ENCODE measurements at places on chromosomes 5 and 9.

- DNase-seq, result peak; percentile 98
These were observed 8.6 kb downstream of the SUSD1 start for GRCh38 chr9:112166176-112167140.

- DNase-seq, result peak; percentile 53
These were observed 2.9 kb upstream of the ICE1 start for GRCh38 chr5:5419291-5420210.

- no peak for DNase-seq
These were observed 160.6 kb downstream of the OLFM1 start for GRCh38 chr9:135248111-135248510.

GRCh38 chr5:150209099-150209635 lies 19.3 kb downstream of the SLC6A7 start:
- peak; percentile 23 for DNase-seq

GRCh38 chr5:14469551-14470377 lies 111.8 kb upstream of the OTULINL start:
- no peak for DNase-seq

GRCh38 chr5:74579215-74579614 lies 61.3 kb downstream of the ENC1 start:
- peak; percentile 90 for DNase-seq

DNA sequence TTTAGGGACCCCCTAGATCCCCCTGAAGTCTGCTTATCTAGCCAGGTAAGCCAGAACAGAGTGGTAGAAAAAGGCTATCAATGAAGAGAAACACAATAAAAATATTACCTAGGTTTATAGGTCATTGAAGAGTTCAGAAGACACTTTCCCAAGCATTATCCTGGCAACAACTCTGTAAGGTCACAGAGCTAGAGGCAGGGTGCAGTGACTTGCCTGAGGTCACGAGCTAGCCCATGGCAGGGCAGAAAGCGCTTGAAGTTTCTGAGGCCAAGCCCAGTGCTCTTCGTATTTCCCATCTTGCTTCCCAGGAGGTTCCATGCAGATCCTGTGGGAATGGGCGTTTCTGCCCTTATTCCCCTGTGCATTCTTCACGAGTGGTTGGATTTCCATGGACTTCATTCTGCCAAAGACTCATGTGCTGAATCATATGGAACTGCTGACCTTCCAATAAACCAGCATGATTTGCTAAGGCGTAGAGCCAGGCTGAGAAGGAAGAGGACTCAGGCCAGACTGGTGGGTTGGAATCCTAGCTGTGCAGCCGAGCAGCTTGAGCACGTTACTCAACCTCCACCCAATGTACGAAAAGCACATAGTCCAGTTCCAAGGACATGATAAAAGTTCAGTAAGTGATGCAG lies 22.1 kb downstream of the TRMO start:
- no peak for DNase-seq

GRCh38 chr9:99437145-99437544 lies 215.1 kb downstream of the SEC61B start:
- no peak for DNase-seq

- DNase-seq, result peak; percentile 66
These were observed 1.4 kb downstream of the NRG2 start for GRCh38 chr5:140041492-140042392.

GRCh38 chr9:8917956-8918739 lies 1118.6 kb upstream of the DMAC1 start:
- DNase-seq, result no peak

GRCh38 chr9:37410354-37410861 lies 12.1 kb upstream of the GRHPR start:
- DNase-seq, result no peak

DNA sequence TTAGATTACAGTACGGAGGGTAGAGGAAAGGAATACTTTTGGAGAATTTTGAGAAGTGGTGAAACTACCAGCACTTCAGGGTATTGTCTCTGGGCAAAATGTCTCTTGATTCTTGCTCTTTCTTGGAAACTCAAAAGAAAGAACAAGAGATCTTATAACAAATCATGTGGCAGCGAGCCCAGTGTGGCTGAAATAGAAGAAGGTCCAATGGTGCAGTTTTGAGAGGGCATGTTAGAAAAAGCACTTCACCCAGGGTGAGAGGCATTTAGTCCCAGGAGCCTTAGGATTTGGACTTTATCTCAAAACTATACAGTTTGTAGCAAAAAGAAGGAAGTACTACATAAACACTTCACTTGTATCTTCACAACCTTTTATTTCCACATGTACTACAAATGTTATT lies 39.4 kb downstream of the NNT start:
- DNase-seq, result no peak

- DNase-seq, result no peak
These were observed 38.0 kb downstream of the HABP4 start for GRCh38 chr9:96487949-96488348.

GRCh38 chr5:76500633-76501393 lies 97.7 kb downstream of the IQGAP2 start:
- no peak for DNase-seq

- no peak for DNase-seq
These were observed 15.1 kb upstream of the NRARP start for GRCh38 chr9:137317021-137317717.

- DNase-seq, result no peak
These were observed 3.0 kb downstream of the ZSWIM6 start for GRCh38 chr5:61334868-61335615.

DNA sequence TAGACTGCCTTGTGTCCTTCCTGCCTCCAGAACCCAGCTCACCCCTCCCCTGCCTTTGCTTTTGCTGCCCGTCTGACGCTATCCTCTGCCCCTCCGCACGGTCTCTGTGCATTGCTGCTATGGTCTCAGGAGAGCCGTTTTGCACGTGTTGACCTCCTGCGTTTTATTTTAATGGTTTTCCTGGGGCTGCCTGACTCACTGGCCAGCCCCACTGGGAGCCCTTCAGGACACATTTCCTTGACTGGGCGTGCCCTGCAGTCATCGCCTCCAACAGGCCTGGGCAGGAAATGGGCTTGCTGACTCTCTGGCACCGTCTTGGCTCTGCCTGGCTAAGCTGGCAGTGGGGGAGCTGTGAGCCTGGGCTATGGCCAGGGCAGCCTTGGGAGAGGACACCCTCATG lies 17.9 kb upstream of the ASS1 start:
- DNase-seq, result peak; percentile 93

DNA sequence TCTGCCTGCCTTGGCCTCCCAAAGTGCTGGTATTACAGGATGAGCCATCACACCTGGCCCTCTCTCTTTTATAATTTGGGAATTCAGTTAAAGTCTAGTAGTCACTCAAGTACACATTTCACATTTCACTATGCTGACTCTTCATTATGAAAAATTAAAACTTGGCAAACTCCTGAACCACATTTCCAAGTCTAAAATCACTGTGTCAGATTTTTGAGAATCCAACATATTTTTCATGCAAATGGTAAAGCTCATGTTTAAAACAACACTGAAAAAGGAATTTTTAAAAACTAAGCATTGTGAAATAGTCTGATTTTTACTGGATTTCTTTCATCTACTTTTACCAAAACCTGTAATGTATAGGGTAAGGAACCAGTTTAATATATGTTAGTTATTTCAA lies 92.3 kb downstream of the SVEP1 start:
- no peak for DNase-seq

GRCh38 chr5:65338606-65339151 lies 143.0 kb downstream of the ADAMTS6 start:
- no peak for DNase-seq

DNA sequence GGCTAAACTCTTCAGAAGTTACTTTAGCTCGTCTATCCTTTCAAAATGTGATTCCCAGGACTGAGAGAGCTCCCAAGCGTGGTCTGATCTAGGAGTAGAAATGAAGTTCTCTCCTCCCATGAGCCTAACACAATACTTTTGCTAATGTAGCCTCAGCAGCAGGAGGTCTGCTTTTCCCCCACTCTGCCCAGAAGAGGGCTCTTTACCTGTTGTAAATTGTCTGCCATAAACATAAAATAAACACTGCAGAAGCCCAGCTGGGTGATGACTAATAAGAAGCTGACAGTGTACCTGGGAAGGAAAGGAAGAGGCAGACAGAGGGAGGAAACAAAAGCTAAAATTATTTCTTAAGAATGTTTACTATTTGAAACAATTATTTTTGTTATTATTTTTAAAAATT lies 15.4 kb downstream of the SLC36A3 start:
- peak; percentile 59 for DNase-seq
